Activated CD4-positive, alpha-beta T cell treated with anti-CD3 and anti-CD28 coated beads for 48 hours (primary cell): ENCODE measurements at places on chromosomes 6 and 20.

- DNase-seq: no peak
These were observed 12.6 kb downstream of the ID4 start for GRCh38 chr6:19849755-19850154.

GRCh38 chr20:2767768-2768631 is 32.4 kb downstream of the CPXM1 start:
- DNase-seq: no peak

DNA sequence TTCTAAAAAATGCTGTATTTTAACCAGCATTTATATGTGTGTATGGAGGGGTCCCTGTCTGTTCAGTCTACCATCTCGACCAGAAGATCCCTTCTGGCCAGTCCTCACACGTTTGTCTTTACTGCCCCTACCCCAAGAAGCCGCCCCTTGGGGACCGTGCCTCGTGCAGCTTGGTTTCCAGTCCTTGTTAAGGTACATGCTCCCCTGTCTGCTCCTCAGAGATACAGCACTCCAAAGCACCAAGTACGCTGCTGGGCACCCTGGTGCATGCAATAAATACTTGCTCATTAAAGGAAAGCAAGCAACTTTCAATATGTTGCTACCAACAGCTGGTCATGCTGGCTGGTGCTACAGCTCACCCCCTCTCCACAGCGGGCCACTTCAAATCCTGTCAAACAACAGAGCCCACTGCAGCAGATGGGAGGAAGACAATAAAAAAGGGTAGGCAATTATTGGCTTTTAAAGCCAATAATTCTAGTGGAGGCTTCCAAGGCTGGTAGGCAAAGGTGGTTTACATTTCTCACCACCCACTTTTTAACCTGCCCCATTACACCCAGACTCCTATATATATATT is 61.6 kb downstream of the PSMG4 start:
- no peak for DNase-seq

DNA sequence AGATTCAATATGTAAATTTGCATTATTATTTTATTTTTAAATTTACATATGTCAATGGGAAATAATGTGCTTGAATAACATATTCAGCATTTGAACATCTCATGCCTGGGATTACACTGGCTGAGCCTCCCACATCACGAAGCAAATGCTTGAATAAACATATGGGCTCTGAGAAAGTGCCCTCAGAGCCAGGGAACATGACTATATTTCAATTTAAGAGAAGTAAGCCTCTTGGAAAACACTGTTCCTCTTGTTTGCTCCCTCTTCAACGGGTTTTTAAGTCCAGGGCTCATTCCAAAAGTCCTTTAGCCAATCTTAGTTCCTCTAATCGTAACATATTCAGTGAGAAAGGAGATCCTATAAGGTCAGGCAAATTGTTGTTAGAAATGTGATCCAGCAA is 122.0 kb downstream of the GMPR start:
- DNase-seq: no peak

GRCh38 chr6:37952027-37952426 is 132.5 kb downstream of the ZFAND3 start:
- DNase-seq: no peak
